ENCODE measurements at places on chromosomes 1 and 21.

- DNase-seq = no peak
These were observed 45.9 kb upstream of the EGLN1 start for GRCh38 chr1:231467986-231468385.

DNA sequence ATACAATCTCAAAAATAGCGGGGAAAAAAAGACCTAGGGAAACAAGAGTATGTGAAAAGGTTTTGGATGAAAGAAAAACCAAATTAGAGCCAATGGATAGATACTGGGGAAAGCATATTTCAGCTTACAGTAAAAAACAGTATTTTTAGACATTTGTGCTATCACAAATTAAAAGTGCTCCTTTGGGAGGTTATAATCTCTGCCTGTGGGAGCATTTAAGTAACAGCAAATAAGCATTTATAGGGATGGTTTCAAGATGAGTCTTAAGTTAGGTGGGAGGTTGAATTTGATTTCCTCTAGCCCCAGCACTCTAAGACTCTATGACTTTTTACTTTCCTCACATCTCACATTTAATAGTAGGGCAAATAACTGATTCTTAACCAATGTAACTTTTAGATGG is 79.6 kb upstream of the SLFNL1 start:
- DNase-seq = no peak

GRCh38 chr1:9689011-9689706 is 37.6 kb downstream of the PIK3CD start:
- DNase-seq = peak; percentile 81

DNA sequence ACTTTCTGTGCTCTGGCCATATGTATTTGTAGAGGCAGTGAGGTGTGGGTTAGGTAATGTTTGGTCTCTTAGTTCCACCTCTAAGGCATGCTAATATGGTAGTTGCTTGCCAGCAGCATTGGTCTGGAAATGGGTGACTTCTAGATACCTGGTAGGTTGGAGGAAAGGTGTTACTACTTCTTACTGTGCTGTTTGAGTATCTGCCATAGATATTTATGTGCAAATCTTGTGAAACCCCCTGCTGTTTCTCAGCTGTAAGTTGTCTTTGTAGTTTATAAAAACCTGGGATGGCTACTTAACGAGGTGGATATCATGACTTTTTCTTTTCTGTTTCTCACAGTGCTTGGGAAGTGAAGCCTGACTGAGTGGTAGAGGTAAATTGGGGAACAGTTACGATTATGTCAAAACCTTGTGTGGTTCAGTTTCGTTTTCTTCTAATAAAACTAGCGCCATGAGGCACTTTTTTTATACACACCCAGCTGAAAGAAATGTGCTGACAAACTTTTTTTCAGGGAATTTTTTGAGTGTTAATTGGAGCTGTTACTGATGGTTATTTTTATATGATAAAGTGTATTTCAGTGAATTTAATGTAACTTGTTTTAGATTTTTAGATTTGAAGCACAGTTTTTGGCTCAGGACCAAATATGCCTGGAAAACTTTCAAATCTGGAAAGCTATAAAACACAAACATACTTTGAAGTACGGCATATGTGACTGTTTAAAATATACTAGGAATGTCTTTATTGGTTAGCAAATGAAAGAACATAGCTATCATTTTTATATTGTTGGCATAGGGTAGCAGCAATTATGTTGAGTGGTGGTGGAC is 42.1 kb downstream of the CAMSAP2 start:
- DNase-seq = no peak

GRCh38 chr21:45328198-45329091 is 40.8 kb upstream of the POFUT2 start:
- DNase-seq = no peak

GRCh38 chr1:184422490-184423233 is 35.8 kb downstream of the C1orf21 start:
- no peak for DNase-seq

GRCh38 chr1:202007805-202008489 is 2.4 kb upstream of the ELF3 start:
- no peak for DNase-seq

- DNase-seq = no peak
These were observed 16.5 kb downstream of the BACH1 start for GRCh38 chr21:29315131-29315749.

GRCh38 chr1:57934745-57935144 is 510.9 kb upstream of the DAB1 start:
- DNase-seq = no peak

DNA sequence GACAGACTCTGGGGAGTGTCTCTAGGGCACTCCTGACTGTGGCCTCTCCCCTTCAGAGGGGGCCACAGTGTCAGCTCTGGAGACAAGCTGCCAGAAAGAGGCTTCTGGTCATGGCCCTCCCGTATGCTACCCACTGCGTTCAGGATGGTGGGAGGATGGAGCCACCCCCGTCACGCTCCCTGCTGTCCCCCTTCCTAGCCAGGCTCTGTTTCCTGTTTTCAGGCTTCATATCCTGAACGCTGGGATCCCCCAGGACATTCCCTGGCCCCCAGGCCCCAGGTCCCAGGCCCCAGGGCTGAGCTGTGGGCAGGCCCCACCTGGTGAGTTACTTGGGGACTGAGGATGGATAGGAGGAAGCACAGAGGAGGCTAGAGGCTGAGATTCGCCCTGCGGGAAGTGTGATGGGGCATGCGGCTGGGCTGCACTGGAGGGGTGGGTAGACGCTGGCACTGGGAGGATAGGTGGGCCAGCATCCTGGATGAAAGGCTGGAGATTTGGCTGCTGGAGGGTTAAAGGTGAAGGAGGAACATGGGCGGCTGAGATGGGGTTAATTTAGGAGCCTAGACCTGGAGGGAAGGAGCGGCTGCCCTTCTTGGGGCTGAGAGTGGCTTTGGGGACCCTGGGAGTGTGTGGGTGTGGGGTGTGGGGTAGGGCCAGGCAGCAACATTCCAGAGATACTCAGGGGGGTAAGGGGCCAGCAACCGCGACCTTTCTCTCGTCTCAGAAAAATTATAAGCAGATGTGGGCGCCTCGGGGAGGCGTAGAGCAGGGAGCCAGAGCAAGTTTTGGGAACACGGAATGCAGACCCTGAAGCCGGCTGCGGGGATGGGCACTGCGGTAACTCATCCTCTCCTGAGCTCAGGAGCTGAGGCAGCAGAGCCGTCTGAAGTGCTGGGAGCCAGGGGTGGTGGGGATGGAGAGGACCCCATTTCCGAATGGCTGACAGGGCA is 8.7 kb downstream of the PEAR1 start:
- DNase-seq = no peak

DNA sequence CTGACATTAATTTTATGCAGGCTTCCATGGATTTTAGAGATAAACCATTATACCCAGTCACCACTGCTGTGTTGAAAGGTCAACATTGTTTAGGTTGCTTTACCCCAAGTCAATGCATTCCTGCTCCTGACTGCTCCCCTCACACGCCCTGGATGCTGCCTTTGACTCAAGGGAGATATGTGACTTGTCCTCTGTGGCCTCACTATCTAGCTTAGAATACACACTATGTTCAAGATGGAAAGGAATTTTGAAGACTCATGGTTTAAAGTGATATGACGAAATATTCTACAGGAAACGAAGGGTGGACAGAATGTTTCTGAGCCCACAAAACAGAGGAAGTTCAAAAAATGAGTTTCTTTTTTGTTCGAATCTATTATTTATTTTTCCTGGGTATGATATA is 170.4 kb upstream of the NR5A2 start:
- no peak for DNase-seq

- no peak for DNase-seq
These were observed 85.4 kb upstream of the KAZN start for GRCh38 chr1:14513111-14513510.

- no peak for DNase-seq
These were observed 67.9 kb downstream of the SCMH1 start for GRCh38 chr1:41174170-41174569.

- DNase-seq = no peak
These were observed 467.5 kb upstream of the CXADR start for GRCh38 chr21:17045214-17045853.

DNA sequence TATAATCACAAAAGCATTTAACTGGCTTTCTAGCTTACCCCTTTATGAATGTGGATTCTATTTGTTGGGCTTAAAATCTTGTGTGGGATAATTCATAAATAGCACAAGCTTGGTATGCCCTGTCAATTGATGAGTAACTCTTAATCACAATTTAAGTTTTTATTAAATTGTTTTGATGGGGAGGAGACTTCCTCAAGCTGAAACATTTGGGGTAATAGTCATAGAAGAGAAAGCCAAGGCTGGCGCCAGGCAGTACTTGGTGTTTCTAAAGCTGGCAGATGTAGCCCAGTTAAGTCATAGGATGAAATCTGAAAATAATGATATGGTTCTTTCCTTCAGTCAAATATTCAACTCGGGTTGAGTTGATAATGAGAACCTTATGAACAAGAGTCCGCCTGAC is 167.2 kb downstream of the FMN2 start:
- no peak for DNase-seq

- no peak for DNase-seq
These were observed 12.3 kb upstream of the PIK3CD start for GRCh38 chr1:9639227-9639626.

DNA sequence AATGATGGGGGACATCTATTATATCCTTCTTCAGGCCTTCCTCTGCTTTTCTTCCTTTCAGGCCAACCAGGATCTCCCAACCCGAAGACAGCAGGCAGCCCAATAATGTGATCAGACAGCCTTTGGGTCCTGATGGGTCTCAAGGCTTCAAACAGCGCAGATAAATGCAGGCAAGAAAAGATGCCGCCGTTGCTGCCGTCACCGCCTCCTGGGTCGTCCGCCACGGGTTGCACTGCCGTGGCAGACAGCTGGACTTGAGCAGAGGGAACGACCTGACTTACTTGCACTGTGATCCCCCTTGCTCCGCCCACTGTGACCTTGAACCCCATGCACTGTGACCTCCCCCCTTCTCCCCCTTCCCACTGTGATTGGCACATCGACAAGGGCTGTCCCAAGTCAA is 27.9 kb downstream of the SZRD1 start:
- DNase-seq = no peak

DNA sequence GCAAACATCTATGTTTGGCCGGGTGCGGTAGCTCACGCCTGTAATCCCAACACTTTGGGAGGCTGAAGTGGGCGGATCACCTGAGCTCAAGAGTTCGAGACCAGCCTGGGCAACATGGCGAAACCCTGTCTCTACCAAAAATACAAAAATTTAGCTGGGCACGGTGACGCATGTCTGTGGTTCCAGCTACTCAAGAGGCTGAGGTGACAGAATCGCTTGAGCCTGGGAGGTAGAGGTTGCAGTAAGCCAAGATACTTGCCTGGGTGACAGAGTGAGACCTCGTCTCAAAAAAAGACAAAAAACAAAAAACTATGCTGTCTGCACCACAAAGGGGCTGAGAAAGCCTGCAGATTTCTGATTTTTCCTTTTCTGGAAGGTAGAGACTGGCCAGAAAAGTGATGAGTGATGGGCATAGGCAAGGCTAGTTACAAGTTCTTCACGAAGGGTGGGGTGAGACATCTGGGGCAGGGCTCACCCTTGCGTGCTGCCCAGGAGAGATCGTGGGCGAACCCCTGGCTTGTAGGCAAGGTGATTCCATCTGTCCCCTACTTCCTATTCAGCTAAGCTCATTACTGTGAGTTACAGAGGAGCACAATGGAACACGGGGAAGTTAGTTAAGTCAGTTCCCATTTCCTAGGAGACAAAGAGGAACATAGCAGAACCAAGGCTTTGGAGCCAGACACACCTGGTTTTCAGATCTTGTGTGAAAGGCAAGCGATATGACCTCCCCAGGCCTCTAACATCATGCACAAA is 3.2 kb downstream of the SLC2A1 start:
- DNase-seq = no peak

GRCh38 chr1:220575718-220576497 is 48.0 kb downstream of the MARK1 start:
- no peak for DNase-seq

DNA sequence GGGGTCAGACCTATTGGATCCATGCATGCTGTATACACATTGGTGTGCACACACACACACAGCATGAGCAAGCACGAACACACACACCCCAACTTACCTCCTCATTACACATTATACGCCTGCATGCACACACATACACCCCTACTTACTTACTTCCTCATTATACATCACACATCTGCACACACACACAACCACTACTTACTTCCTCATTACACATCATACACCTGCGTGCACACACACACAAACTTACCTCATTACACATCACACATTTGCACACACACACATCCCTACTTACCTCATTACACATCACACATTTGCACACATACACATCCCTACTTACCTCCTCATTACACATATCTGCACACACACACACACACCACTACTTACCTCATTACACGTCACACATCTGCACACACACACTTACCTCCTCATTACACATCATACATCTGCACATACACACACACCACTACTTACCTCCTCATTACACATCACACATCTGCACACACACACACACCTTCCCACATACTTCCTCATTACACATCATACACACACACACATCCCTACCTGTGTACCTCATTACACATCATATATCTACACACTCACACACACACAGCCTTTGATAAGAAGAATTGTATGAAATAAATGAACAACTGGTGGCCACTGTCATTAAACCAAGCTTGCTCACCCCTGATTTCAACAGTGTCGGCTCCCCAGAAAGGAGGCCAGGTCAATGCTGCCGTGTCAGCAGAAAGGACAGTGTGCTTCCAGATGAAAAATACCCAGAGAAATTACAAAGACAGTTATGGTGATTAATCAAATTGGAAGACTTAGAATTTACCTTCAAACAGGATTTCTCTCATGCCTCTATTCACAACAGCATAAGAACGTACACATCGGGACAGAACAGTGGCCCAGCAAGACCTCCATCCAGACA is 117.8 kb downstream of the SETD4 start:
- no peak for DNase-seq

- peak; percentile 81 for DNase-seq
These were observed 448 bp upstream of the ASAP3 start for GRCh38 chr1:23484253-23485001.

- no peak for DNase-seq
These were observed at the start of gene CDKN2C for GRCh38 chr1:50969611-50970508. Gene CDKN2C, plus strand, starts transcription at chr1:50970245. Its CDS starts 124 bp downstream, at chr1:50970369.

GRCh38 chr21:40732253-40733023 is 114.5 kb downstream of the DSCAM start:
- no peak for DNase-seq

DNA sequence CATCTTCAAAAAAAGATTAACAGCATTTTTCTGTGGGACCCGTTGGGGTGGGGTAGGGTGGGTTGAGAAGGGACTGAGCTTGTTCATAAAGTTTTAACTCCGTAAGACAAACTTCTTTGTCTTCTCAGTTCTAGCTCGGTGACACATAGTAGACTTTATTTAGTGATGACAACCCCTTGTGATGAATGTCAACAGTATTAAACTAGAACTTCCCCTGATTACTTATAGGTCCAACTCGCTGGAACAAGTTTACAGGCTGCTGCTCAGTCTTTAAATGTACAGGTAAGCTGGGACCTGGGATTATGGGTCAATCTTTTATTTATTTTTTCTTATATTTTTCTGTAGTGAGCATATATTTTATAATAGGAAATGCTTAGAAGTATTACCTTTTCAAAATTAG is 148.4 kb downstream of the CD247 start:
- DNase-seq = no peak

- DNase-seq = no peak
These were observed 87.9 kb downstream of the VAV3 start for GRCh38 chr1:107877092-107877491.
